ENCODE measurements at places on chromosomes 3 and 15.

GRCh38 chr3:187679638-187680396 lies 9.6 kb upstream of the SST start:
- DNase-seq, result peak; percentile 94

DNA sequence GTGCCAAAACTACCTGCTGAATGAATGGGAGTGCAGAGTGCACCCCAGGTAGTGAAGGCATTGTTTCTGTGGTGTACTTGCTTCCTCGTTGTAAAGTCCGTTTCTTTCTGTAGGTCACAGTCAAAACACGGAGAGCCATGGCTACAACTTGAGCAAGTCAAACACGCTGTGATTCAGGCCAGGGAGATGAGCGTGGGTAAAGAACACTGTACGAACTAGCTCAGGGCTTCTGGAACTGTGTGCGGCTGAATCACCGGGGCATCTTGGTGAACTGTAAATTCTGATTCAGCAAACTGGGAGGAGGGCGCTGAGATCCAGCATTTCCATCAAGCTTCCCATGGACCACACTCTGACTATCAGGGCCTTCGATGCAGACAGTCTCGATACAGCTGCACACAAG lies 5.0 kb upstream of the TNK2 start:
- DNase-seq, result no peak

DNA sequence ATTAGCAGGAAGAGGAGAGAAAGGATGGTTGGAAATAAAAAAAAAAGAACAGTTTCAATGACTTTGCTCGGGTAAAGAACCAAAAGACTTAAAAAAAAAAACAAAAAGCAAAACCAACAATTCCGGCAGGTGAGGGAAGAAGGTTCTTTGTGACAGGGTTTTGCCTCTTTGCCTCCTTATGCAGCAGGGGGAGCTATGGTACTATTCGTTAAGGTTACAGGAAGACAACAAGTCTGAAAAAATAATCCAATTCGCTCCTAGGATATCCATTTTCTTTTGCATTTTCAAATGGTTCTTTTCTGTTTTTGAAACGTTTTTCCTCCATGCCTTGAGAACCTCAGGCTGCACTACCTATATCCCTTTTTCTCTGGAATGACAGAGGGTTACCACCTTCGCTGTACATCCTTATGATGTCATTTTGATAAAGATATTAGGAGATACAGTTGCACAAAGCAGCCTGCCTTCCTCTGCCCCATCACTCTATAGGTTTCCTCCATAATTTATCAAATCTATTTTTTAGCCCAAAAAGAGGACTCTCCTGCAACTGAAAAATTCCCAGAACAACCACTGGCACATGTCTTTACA lies 55.0 kb downstream of the CFAP20DC start:
- DNase-seq, result peak; percentile 83

GRCh38 chr3:30199096-30199759 lies 407.2 kb upstream of the TGFBR2 start:
- peak; percentile 81 for DNase-seq

GRCh38 chr15:39580117-39580484 lies 778 bp upstream of the THBS1 start:
- peak; percentile 94 for DNase-seq

DNA sequence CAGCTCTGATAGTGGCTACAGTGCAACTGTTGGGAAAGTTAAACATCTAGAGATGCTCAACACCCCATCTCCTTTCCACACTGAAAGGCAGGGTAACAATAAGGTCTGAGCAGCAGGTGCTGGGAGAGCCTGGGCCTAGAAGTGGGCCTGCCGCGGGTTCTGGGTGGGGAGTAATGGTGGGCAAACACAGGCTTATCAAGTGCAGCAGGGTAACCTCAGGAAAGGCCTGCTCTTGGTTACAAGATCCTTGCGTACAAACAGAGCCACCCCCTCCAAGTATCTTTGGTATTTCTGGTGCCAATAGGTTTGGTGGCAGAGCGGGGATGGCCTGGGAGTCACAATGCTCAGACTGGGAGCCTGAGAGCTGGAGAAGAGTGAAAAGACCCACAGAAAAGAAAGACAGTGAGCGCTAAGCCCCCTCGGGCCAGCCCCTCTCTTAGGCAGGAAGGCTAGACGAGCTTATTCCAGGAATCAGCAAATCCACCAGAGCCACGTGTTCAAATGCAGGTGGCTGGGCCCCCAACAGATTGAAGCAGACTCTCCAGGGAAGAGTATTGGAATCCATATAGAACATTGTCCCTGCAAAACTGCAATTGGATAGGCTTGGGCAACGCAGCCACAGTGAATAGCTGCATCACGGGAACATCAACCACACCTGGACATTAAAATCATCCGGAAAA lies 2.7 kb downstream of the IQSEC1 start:
- no peak for DNase-seq
